ENCODE measurements at places on chromosomes 1 and 21. TPM values are rescaled to one million over a fixed set of nuclear protein-coding genes. Genes with fewer than 3 reads are reported as not detected.

DNA sequence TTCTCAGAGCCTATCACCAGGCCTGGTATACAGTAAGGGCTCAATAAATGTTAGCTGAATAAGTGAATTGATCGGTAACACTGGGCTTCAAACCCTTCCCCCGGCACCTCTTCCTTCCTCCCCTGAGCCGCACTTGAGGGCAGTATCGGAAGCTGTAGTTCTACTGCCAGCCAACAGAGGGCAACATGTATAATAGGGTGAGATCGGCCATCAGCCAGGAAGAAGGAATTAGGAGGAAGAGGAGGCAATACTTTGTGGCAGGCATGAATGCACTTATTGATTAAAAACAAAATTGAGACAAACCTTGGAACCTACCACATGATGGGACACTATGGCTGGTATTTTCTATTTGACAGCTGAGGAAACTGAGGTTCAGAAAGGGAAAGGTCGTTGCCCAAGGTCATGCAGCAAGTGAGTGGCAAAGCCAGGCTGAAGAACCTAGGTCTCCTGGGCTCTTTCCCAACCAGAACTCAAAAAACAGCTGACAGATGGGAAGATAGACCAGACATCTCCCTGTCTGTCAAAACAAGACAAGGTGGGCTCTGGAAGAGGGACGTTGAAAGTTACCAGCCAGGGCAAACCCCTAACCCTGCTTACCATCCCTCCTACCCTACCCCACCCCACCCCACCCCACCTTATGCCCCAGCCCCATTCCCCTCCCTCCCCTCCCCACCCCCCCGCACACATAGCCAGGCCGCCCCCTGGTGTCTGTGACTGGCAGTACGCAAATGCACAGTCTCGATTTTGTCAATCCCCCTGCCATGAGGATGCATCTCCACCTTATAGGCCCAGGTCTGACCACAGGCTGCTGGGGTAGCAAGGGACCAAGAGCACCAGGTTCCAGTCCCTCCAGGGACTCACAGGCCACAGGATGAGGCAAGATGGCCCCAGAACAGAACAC, 107.3 kb upstream of the RUNX3 start:
- DNase-seq, result no peak

DNA sequence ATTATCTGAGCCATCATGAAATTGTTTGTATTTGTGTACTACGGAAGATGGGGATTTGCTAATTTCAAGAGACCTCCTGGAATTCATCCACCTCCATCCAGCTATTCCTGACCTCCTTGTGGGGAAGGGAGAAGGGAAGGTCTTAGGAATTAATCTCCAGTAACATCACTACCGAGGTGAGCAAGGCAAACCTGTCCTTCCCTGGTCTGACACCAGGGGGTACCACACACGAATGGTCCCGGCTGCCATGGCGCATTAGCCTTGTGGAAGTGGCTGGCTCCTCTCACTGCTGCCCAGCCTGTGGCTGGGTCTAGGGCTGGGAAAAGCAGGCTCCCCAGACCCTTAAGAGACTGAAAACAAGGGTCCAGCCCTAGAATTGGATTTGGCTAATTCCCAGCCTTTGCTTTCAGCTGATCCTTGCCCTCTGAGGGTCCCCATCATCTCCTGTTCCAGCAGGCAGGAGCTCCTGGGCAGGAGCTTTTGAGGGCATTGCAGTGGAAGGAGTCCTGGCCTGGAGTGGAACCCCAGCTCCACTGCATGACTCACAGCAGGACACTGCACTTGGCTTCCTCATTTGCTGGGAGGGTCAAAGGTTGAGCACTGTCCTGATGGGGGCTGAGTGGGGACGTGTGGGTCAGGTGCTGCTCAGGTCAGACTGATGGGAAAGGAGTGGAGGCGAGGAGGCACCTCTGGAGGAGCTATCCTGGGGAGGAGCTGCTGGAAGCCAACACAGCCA, 34.8 kb downstream of the RIMS3 start:
- no peak for DNase-seq

DNA sequence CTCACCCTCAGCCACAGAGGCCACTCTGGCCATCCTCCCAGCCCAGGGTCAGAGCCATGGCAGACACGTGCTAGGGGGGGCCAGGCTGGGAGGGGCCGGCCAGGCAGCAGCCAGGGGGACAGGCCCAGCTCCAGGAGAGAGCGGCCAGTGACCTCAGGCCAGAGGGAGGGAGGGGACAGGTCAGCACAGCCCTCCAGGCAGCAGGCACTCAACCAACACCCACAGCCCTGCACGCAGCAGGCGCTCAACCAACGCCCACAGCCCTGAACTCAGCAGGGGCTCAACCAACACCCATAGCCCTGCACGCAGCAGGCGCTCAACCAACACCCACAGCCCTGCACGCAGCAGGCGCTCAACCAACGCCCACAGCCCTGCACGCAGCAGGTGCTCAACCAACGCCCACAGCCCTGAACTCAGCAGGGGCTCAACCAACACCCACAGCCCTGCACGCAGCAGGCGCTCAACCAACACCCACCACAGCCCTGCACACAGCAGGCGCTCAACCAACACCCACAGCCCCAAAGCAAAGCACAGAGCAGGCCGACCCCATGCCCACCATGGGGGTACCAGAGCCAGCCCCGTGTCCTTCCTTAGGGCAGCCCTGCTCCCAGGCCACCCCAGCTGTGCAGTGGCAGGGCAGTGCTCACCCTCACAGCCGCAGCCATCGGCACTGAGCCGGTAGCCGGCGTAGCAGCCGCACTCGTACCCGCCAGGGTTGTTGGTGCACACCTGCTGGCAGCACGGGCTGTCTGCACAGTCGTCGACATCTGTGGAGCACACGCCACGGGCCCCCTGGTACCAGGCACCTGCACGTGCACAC, 55.9 kb downstream of the ARHGEF16 start:
- DNase-seq, result no peak

RAB3B gene
- 17.9 TPM for total RNA-seq

DNA sequence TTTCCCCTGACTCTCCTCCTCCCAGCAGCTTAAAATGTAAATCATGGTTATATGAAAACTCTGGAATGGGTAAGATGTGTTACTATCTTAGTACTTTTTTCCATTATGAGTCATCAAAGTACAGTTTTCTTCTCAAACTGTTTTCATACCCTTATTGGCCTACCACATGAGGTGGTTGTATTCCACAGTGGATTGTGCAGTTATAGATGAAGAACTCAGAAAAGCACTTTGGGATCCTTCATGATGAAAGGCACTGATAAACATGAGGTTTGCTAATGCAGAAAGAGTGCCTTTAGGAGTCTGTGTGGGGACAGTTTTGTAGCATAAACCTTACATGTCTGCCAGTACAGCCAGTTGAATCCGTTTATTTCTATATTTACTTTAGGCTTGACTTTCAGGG, 32.0 kb upstream of the MYOCOS start:
- no peak for DNase-seq

DNA sequence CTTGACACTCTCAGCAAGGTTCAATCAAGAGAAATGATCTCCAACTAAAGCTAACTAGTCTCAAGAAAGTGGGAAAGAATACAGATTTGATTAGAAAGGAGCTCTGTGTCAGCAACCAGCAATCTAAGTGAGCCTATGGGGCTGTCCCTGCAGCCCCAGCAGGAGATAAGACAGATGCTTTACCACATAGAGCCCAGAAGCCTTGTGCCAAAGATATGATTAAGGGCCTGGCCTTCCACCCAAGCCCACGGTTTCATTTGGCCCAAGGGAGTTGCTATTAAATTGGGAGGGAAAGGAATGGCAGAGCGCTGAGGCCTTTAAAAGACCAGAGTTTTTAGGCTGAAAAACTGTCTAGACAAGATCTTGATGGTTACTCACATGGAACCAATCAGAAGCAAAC, 74.8 kb downstream of the HLCS start:
- no peak for DNase-seq

GRCh38 chr21:26032263-26032662, 138.3 kb downstream of the APP start:
- DNase-seq, result no peak

DNA sequence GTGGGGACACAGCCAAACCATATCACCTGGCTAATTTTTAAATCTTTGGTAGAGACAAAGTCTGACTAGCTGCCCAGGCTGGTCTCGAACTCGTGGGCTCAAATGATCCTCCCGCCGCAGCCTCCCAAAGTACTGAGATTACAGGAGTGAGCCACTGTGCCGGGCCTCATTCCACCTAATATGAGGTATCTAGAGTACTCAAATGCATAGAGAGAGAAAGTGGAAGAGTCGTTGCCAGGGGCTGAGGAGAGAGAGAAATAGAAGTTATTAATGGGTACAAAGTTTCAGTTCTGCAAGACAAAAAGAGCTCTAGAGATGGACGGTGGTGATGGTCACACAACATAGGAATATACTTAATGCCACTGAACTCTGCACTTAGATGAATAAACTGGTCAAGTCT, 119.6 kb downstream of the TOMM20 start:
- no peak for DNase-seq

FASLG gene
- not detected for total RNA-seq

RBM11 gene
- total RNA-seq, result 0.25 TPM

INAVA gene
- 21.3 TPM for total RNA-seq

DNA sequence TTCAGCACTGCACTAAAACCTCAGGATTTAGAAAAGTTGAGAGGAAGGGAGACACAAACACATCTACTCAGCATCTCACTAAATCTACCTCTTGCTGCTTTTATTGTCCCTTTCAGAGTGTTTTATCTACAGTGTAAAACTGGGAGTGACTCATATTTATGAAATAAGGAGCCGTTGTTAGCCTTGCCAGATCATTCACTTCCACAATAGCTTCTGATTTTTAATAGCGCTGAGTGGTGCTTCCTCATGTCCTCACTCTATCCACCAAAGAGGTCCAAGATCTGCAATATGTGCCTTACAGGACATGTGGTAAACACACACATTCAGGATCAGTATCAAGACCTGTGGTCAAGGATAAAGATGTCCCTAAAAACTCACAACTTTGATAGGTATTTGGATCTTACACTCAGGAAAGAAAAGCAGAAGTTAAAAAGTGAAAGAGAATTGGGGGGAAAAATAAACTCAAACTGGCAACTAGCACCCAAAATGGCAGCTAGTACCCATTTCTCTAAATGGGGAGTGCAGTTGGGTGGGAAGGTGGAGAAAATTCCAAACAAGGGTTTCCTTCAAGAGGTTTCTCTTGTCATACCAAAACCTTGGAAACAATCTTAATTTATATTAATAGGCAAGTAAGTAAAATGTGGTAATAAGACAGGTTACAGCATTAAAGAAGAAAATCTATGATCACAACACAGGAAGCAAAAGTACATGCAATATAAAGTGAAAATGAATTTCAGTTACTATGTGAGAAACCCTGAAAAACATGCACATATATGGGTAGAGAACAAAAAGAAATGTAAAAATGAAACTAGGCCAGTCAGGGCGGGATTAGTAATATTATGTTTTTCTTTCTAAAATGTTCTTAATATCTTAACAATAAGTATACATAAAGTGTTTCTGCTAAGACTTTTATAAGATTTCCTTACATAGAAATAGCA, 15.9 kb downstream of the DUSP10 start:
- DNase-seq, result no peak

DNA sequence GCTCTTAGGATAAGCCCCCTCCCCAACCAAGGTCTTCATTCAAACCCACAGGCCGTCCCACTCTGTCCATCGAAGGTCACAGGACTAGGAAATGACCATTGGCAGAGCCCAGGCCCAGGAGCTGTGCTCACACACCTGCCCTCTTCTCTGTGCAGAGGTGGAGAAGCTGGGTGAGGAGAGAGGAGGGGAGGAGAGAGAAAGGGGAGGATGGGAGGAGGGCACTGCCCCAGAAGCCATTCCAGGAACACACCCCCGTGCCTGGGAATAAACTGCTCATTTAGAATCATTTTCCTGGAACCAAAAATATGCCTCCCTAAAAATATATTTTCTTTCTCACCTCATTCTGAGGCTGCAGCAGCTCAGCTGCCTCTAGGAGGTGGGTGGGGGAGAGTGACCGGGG, 6.4 kb upstream of the SDC3 start:
- DNase-seq, result no peak

DNA sequence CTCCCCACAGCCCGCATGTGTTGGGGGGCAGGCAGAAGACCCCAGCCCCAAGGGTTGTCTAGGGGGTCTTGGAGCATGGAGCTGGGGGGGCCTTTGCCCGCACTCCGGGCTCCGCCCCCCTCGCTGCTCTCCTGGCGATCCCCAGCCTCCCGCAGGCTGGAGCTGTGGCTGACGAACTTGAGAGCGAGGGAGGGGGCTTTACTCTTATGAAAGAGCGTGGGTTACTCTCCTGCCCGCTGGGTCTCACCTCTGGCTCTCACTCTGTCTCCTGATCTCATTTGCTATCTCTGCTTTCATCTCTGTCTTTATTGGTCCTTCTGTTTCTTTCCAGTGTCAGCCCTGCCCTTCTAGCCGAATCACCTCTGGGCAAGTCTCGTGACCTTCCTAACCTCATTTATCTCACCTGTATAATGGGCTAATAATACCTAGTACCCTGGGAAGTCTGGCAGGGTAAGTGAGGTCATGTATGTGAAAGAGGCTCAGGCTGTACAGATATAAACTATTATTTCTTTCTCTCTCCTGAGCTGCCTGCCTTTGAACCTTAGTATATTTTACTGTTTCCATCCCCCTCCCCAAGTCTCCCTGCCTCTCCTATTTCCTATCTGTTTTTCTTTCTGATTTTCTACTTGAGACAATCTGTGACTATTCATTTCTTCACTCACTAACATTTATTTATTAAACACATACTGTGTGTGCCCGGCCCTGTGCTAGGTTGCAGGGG, 731 bp downstream of the EFNA4 start:
- DNase-seq, result no peak

GRCh38 chr1:100882698-100883097, 11.9 kb downstream of the EXTL2 start:
- no peak for DNase-seq

HRNR gene
- total RNA-seq, result not detected

DNA sequence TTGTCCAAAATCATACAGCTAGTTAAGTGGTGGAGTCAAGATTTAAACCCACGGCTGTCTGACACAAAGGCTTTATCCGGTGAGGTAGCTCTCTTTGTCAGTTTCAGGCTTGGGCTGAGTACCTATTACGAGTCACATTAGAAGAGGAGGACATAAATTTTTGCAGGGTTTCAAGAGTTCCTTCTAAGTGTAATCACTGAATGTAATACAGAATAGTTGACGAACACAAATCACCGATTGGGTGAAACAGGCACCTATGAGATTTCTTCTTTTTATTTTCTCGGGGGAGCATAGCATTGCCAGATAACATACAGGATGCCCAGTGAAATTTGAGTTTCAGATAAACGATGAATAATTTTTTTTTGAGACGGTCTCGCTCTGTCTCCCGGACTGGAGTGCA, 847 bp downstream of the PSMD4 start:
- peak; percentile 23 for DNase-seq

GRCh38 chr1:36761113-36761512, 273.2 kb downstream of the GRIK3 start:
- no peak for DNase-seq

DNA sequence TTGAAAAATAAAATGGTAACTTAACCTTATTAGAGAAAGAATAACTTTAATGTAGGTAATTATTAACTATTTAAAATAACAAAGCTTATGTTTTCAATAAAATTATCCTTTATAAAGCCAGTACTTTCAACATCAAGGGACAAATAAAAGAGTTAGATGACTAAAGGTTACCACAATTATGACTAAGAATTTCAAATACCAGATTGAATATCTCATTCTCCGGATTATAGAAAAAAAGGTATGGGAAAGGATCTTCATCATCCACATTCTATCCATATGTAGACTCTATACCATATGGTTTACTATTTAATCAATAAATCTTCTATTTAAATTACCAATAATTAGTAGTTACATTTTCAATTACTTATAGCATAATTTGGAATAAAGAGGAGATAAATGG, 62.8 kb downstream of the TOR3A start:
- peak; percentile 49 for DNase-seq

TIE1 gene
- not detected for total RNA-seq

SPRR2D gene
- total RNA-seq, result 8.7 TPM
